Stimulated activated CD4-positive, alpha-beta T cell treated with anti-CD3 and anti-CD28 coated beads, Interleukin-4, amount 100 ng/mL, for 1 hour (primary cell): ENCODE measurements at places on chromosomes 2 and 18.

DNA sequence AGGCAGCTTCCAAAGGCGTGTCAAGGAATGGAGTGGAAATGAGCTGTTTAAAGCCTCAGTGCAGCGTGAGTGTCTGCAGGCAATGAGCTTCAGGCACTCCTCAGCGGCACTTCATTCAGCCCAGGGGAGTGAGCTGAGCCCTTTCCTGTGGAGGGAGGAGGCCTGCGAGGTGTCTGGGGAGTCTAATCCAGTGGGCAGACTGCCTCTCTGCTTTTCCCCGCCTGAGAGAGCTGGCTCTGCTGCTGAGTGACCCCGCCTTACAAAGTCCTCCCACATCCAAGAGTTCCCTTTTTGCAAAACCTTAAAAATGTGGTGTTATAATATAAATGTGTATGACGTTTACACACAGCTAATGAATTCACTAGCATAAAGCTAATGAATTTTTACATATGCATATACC lies 7.0 kb upstream of the LDLRAD4 start:
- no peak for DNase-seq

- DNase-seq: no peak
Observed at GRCh38 chr2:222915092-222915957, 54.5 kb downstream of the ACSL3 start.

DNA sequence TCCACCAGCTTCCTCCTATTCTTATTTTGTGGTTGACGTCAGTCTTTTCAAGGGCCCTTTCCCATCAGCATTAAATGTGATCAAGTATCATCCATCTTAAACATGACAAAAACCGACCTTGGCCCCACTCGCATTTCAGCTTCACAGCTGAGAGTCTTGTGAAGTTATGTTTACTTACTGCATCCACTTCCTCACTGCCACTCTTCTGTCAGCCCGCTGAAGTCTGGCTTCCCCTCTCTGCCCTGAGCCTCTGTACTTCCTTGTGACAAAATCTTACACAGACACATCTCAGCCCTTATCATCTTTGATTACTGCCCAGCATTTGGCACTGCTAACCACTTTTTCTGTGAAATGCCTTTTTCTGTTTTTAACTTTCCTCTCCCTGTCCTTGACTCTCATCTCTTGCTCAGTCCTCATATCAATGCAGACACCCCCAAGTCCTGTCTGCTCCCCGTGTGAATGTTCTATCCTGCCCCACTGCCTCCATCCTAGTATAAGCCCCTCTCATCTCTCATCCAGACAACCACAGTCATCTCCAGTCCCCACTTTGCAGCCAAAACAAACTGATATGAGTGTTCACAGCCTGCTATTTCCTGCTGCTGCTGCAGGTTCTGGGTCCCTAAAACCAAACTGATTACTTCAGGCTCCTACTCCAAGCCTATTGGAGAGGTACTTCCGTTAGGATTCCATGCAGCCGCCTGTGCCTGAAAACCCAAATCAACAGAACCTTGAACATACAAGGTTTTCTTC lies 31.4 kb downstream of the FOSL2 start:
- DNase-seq: no peak

- peak; percentile 36 for DNase-seq
Observed at GRCh38 chr2:231563378-231563961, 29.2 kb upstream of the TEX44 start.

GRCh38 chr2:235746257-235746934 lies 252.6 kb downstream of the AGAP1 start:
- peak; percentile 24 for DNase-seq

DNA sequence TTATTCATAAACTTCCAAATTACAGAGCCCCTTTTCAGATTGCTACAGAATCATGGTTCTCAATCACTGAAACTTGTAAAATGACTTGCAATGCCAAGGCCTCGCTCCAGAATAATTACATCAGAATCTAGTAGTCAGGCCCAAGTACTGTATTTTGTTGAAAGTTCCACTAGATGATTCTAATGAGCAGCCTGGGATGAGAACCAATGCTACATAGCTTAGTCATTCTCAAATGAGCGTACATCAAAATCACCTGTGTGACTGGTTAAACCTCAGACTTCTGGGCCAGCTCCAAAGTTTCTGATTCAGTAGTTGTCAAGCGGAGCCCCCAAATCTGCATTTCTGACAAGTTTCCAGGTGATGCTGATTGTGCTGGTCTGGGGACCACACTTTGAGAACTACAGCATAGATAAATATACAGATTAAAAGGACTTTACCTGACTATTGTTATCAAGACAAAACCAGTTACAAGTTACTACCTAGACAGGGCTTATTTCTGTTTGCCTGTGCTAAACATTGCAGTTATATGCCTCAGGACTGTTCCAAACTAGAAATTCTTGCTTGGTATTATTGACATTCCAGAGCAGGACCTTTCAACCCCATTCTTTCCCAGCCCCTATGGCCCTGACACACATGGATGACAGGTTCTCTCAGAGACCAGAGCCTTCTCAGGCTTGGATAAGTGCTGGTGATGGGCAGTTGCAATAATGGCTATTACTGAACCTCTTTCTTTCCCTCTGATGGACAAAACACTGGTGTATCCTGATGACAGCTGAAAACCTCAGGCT lies 83.1 kb downstream of the UPP2 start:
- no peak for DNase-seq

- DNase-seq: no peak
Observed at GRCh38 chr2:40329739-40330030, 122.2 kb downstream of the SLC8A1 start.

GRCh38 chr2:230950874-230951339 lies 25.9 kb upstream of the GPR55 start:
- no peak for DNase-seq

- no peak for DNase-seq
Observed at GRCh38 chr2:28319118-28320008, 73.3 kb upstream of the FOSL2 start.

GRCh38 chr2:97765933-97766332 lies 52.6 kb downstream of the ZAP70 start:
- DNase-seq: no peak

- no peak for DNase-seq
Observed at GRCh38 chr18:77448046-77448445, 198.4 kb downstream of the GALR1 start.

DNA sequence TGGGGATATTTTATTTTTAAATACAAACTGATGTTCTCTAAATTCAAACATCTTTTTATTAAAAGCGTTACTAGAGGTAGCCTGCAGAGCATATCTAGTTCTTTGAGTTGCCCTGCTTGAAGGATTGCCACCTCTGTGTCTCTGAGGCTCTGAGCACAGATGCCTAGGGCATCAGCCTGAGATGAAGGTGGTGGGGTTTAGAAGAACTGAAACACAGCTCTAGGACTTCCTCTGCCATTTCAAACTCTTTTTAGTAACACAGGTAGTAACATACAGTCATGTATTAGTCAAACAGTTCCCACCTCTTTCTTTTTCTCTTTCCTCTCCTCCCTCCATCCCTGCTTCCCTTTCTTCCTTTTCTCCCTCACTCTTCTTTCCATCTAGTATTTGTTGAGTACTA lies 57.6 kb downstream of the TTC21B start:
- no peak for DNase-seq

DNA sequence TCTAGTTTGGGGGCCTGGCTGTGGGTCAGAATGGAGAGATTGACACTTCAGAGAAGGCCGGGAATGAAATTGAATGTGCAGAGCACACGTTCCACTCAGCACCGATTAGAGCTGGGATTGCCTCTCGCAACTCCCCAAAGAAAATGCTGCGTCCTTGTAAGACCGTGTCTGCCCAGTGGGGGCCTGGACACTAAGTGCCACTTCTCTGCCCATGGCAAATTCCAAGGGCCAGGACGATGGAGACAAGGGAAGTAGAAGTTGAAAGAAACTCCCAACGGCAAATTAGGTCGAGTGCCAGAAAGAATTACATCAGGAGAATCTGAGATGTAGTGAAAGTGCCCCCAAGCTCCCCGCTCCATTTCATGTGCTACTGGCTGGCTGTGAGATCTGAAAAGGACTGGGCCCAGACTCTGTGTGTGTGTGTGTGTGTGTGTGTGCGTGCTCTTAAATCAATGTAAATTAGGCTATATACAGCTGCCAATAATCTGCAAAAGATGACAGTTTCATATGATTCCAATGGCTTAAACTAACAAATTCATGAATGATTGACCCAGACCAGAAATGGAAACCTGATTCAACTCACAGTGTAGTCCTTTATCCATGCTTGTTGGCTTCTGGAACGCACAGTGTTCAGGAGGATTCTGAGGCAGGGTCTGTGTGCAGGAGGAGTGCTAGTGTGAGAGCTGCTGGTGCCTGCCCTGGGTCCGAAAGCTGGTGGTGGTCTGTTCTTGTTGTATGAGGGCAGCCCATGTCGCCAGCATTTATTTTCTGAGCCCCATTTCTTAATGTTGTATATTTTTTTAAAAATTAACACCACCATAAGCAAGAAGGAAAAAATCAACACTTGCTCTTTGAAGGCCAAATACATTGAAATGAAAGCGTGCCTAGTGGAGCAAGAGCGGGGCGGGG lies 234.3 kb downstream of the AGAP1 start:
- no peak for DNase-seq

- DNase-seq: no peak
Observed at GRCh38 chr2:129713337-129713736, 266.1 kb upstream of the RAB6C start.

DNA sequence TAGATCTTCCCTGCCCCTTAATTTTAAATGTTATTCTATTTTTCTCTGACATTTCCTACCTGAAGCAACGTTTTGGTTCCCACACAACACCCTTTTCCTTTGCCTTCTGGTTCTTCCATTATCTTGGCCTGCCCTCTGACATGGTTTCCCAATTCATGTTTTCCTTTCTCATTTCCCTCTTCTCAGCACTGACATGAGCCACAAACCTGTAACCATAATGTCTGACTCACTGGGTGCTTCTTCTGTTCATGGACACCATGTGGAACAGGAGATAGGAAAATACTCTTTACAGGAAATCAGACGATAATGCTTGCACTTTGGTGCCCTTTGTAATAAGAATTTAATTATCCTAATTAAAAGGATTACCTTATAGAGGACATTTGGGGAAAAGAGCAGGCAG lies 142.0 kb downstream of the ZEB2 start:
- DNase-seq: no peak

- DNase-seq: no peak
Observed at GRCh38 chr2:46803911-46804670, 111.5 kb downstream of the MCFD2 start.

GRCh38 chr18:36307513-36307912 lies 10.0 kb downstream of the FHOD3 start:
- DNase-seq: no peak

- no peak for DNase-seq
Observed at GRCh38 chr2:98913916-98914712, 21.9 kb downstream of the CRACDL start.

GRCh38 chr2:189613077-189613636 lies 32.6 kb upstream of the SLC40A1 start:
- no peak for DNase-seq

GRCh38 chr18:55361492-55362250 lies 226.3 kb downstream of the TCF4 start:
- DNase-seq: no peak

- DNase-seq: no peak
Observed at GRCh38 chr2:226052772-226053416, 653.4 kb downstream of the NYAP2 start.

- DNase-seq: peak; percentile 81
Observed at GRCh38 chr2:28810384-28811285, at the start of gene SPDYA. TSS of gene SPDYA (plus strand) at chr2:28810834. CDS start at chr2:28816015, 5,181 bp downstream.

DNA sequence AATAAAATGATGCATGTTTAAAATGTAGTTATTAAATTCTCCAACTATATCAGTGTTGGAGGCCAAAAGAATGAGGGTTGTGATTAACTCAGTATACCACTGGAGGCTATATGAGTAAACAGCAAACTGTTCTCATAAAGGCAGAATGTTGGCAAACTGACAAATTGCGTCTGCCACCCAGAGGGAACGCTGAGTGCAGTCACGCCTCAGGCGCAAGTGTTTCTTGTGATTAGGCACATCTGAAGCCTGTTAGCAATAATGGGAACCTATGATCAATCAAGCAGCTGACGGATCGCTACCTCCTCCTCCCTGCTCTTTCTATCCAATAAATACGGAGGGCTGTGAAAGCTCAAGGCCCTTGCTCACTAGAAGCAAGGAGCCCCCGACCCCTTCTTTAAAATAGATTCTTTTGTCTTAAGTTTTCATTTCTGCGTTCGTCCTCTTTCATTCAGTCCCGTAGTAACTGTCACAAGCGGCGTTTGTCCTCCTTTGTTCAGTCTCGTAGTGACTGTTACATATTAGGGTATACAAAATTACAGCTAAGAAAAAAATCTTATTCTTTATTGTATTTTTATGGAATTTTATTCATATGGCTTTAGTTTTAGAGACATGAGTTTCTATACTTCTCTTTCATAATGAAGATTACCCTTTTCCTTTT lies 16.3 kb upstream of the RMND5A start:
- DNase-seq: no peak

- no peak for DNase-seq
Observed at GRCh38 chr2:14654835-14655282, 22.3 kb downstream of the LRATD1 start.

- DNase-seq: no peak
Observed at GRCh38 chr2:150147889-150148683, 339.4 kb downstream of the RND3 start.

DNA sequence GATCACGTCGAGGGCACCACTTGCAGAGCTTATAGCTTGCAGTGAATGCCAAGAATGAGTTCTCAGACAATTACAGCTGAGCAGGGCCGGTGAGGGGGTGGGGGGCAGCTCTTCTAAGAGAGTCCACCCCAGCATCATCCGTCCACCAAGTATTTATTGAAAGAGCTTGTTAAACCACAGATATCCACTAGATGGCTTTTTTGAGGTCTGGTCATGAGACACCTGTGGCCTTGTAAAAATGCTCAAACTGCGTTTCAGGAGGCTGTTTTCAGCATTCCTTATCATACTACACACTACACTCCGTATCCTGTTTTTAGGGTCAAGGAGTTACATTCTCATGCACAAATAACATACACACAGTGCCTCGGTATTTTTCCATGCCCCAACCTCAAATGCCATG lies 51.5 kb downstream of the DNAJC10 start:
- DNase-seq: no peak
